Stimulated activated CD4-positive, alpha-beta T cell treated with anti-CD3 and anti-CD28 coated beads, Interleukin-12 subunit alpha, Interleukin-12 subunit beta, amount 100 ng/mL, for 48 hours (primary cell): ENCODE measurements at places on chromosomes 3 and 15.
A peak's percentile ranks its signal among the peaks of the same experiment; 100 is the strongest.

GRCh38 chr3:177150970-177151627, 46.2 kb downstream of the TBL1XR1 start:
- DNase-seq = peak; percentile 22

DNA sequence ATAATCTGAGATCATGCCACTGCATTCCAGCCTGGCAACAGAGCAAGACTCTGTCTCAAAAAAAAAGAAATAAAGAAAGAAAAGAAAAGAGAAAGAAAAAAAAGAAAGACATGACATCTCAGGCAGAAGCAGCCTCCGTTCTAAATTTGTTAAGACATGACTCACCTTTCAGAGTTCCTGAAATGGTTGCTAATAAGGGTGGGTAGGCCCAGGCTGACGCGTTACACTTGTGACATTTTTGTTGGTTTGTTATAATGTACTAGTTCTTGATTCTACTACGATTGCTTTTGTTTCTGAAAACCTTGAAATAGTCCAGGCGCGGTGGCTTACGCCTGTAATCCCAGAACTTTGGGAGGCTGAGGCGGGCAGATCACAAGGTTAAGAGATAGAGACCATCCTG, 21.0 kb downstream of the SLC25A20 start:
- DNase-seq = no peak

- DNase-seq = no peak
Measured at GRCh38 chr15:60420203-60420716, 22.5 kb upstream of the ANXA2 start.

- no peak for DNase-seq
Measured at GRCh38 chr3:124885466-124886167, 1.5 kb downstream of the ITGB5 start.
